AG08396 (cell line): ENCODE measurements at places on chromosomes 2 and 18.

- peak; percentile 23 for DNase-seq
Observed at GRCh38 chr2:225337183-225337582, 62.3 kb upstream of the NYAP2 start.

DNA sequence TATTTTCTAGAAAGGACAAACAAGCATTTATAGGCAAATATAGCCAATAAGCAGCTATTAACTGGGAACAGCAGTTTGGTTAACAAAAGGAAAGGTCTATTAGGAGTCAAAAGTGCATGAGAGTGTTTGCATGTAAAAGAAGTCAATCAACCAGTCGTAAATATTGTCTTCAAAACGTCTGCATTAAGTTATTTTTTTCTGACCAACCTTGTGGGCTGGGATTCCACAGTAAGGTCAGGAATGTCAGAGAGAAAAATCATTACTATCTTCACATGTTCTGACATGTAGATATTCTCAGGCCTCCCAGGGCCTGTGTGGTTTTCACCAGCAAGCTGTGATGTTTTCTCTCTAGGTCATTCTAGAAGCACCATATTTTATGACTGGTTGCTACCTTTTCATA is 922.5 kb downstream of the SUCLG1 start:
- DNase-seq: no peak

DNA sequence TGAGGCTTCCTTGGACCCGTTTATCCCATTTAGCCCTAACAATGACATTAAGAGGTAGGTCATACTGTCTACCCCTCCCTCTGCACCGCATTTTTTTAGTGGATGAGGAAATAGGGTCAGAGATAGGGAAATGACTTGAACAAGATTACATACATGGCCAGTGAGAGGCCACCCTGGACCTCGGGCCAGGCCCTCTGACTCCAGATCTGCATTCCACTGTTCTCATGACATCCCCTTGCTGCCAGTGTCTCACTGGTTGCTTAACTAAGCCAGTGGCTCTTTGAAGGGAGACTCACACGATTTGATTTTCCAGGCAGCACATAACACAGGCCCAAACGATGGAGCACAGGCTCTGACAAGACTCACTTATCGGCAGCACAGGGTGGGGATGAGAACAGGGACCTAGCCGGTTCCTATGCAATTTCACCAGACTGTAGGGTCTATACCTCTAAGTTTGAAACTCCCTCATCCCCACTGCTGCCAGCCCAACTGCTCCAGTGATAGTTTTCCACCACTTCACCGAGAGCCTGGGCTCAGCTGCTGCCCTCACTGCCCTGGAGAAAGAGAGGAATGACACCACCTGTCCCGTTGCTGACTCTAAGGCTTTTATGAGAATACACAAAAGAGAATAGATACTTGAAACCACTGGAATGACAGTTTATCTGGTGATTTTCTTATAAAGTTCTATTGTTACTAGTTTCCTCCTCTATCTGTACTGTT is 82.5 kb downstream of the TMEM247 start:
- no peak for DNase-seq

- DNase-seq: no peak
Observed at GRCh38 chr2:77147153-77147552, 375.0 kb downstream of the LRRTM4 start.

GRCh38 chr2:231277962-231278361 is 79.5 kb downstream of the ARMC9 start:
- no peak for DNase-seq

DNA sequence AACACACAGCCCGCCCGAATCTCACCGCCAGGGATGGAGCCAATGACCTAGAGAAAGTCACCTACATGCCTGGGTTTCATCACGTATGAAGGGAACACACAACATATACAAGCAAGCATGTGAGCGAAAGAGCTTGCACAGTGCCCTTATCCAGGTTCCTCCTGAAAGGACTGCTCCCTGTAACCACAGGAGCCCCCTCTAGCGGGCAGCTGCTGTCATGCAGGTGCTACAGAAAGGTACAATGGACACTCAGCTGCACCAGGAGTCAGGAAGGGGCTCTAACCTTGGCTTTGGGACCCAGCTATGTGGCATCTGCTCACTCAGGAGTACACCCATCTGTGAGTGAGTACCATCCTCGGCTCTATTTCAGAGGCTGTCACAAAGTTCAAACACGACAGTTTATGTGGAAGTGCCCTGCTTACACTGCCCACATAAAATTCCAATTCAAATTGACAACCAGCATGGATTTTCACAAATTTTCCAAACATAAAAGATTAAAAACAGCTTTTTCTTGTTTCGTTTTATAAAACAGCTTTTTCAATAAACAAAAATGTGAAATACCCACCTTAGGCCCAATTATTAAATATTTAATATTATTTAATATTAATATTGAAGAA is 3.5 kb downstream of the NDUFA10 start:
- DNase-seq: peak; percentile 82

DNA sequence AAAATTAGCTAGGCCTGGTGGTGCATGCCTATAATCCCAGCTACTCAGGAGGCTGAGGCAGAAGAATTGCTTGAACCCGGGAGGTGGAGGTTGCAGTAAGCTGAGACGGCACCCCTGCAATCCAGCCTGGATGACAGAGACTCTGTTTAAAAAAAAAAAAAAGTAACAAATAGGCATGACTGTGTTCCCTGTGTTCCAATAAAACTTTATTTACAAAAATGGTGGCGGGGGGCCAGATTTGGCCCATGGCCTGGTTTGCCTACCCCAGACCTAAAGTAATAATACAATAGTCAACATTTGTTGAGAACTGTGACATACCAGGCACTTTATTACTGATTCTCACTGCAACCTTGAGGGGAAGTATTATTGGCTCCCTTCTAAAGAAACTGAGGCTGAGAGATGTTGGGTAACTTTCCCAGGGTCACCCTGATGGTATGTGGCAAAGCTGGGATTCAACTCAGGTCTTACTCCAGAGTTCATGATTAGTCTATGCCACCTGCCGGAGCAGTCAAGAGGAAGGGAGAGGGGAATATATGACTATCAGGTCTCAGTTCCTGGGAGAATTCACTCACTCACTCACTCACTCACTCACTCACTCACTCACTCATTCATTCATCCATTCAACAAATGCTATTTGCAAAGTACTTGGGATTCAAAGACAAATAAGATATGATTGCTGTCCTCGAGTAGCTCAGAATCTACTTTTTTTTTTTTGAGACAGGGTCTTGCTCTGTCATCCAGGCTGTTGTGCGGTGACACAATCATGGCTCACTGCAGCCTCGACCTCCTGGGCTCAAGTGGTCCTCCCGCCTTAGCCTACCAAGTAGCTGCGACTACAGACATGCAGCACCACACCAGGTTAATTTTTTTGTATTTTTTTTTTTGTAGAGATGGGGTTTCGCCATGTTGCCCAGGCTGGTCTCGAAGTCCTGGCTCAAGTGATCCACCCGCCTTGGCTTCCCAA is 14.3 kb upstream of the KCMF1 start:
- no peak for DNase-seq

DNA sequence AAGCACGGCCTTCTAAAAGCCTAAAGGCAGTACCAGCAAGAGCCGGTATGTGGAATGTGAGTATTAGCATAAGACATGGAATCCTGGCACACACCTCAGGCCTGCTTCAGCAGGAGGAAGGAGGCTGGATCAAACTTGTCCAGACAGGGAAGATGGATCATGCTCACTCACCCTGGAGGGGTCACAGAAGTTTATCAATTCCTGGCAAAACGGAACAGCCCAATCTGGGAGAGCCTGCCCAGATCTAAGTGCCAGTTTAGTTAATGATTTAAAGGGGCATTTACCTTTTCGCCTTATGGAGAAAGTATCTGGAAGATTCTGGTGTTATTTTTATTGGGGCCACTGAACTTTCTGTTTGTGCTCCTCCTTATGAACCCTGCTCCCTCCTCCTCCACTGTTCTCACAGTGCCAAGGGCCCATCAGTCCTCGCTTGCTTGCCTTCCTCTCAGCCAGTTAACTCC is 58.3 kb upstream of the NFE2L2 start:
- no peak for DNase-seq

GRCh38 chr2:144464730-144465129 is 55.2 kb downstream of the ZEB2 start:
- no peak for DNase-seq

GRCh38 chr2:53724536-53724935 is 43.1 kb upstream of the CHAC2 start:
- DNase-seq: no peak

DNA sequence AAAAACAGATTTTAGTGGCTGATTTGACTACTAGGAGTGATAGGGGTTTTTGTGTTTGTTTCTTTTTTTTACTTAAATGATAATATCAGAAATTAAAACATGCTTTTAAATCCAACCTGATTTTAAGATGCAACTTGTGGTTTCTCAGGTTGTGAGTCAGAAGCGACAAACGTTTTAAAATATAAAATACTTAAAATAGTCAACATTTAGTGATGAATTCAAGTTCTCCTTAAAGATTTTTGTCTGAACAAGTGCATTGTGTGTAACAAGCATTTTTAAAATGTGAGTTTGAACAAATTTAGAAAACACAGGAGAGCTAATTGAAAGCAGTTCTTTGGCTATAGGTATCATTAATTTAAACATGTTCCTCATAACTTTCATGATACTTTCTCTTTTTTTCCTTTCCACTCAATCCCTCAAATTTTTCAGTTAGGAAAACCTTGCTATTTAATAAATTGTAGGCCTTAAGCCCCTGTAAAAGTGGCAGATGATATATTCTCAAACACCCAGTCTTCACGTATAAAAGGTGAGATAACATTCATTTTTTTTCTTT is 3.6 kb downstream of the TBR1 start:
- DNase-seq: no peak

DNA sequence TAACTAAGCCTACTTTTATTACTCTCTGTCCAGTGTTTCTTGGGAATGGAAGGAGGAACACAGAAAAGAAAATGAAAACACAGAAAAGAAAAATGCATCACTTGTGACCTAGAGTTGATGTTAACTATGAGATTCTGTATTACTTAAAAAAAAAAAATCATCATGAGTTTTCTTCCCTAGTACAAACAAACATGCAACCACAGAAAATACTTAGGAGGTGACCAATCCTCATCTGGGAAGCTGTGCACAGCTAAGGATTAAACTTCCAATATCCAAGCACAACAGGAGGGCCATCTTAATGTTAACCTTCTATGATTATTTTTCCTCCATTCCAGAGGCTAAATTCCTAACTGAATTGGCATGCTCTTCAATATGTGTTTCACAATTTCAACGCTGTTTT is 1140.4 kb downstream of the LRP1B start:
- DNase-seq: peak; percentile 37

DNA sequence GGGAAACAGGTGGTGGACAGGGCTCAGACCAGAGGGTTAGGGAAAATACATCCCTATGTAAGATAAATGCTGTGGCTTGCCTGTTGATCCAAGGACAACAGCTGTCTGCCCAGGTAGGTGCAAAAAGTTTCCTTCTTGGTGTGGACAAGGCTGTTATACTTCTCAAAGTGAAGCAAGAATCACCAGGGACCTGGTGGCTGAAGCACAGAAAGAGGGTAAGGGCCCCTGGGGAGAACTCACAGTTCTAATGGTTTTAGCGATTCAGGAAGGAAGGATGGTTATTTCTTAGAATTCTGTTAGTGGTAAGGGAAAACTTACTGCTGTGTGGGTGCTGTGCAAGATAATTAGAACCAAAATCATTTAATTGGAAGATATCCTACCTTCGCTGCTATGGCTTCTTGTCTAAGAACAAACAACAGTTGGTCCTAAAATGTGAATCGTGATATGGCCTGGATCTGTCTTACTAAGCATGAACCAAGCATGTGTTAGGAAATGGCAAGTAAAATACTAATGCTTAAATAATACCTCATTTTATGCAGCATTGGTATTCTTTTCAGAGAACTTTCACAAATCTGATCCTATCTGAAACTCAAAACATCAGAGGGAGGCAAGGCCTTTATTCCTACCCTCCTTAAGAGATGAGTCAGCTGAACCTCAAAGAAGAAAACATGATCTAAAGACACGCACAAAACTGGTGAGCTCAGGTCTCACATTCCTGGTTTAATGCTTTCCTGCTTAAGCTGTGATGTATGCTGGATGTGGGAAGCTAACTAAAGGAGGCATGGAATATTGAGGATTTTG is 159.2 kb upstream of the THUMPD2 start:
- DNase-seq: peak; percentile 33

- peak; percentile 62 for DNase-seq
Observed at GRCh38 chr2:215931256-215931903, 82.0 kb downstream of the MREG start.

DNA sequence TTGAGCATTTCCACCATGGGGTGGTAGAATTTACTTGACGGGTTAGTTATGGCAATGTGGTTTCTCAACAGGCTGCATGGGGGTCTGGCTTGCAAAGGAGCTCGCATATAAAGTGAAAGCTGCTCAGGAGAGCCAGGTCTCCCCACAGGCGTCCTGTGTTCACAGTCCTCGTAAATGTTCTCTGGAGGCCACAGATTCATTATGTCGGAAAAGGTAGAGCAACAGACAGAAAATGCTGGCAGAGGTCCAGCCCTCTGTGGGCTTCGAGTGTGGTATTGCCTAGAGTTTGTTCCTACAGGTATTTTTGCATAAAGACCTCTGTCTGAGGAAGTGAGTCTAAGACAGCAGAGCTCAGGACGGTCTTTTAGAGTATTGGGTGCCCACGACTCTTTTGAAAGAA is 96.4 kb downstream of the CDCA7 start:
- DNase-seq: no peak

DNA sequence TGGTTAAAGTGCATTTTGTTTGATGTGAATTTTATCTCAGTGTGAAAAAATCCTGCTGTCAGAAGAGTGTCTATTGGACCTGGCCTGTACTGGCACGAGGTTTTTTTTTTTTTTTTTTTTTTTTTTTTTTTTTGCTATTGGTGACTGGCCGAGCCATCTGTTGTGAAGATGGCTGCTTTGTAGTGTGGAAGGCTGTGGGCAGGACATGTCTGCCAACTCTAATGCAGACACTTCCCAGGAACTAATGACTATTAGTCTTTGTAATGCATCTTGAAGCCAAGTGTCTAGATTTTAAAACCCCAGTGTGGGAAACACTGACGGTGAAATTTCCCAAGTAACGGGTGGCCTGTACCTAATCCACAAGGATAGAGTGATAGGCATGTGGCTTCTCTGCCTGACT is 34.3 kb downstream of the ZAP70 start:
- no peak for DNase-seq

- DNase-seq: no peak
Observed at GRCh38 chr2:225112362-225113126, 70.3 kb upstream of the DOCK10 start.

GRCh38 chr2:198273660-198274059 is 469.3 kb downstream of the PLCL1 start:
- DNase-seq: no peak

DNA sequence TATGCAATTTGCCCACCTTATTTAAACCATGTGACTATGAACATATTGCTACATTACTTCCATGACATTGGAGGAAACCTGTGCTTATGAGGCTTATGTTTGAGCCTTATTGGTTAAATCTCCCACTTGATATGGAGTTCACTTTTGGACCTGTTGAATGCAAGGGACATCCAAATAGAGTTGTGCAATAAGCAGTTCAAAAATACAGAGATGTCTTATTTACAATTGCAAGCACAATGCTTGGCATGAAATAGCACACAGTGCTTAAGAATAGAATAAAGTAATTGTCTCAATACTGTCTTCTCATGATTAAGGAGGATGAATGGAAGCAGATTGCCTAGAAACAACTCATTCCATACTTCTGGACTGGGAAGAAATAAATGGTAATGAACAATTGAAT is 793.5 kb downstream of the METTL4 start:
- DNase-seq: no peak

GRCh38 chr2:3777966-3778365 is 74.6 kb downstream of the DCDC2C start:
- DNase-seq: no peak
